ENCODE measurements at places on chromosomes 4 and X.

- DNase-seq, result no peak
Measured at GRCh38 chr4:183912585-183912984, 7.5 kb downstream of the STOX2 start.

GRCh38 chrX:18893536-18893935 lies 90.4 kb downstream of the PHKA2 start:
- DNase-seq, result no peak

DNA sequence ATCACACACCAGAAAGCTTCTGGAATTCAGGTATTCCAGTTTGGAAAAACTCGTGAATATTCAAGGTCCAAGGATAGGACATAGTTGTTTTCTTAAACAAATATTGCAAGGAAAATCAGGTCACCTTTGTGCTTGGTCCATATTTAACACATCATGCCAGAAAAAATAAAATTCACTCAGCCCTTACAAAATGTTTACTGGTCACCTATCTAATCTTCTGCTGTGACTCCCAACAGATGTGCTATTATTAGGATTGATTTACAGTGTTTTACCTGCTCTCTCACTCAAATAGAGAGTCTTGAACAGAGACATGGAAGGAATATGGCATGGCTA lies 9.5 kb downstream of the CSN3 start:
- no peak for DNase-seq

DNA sequence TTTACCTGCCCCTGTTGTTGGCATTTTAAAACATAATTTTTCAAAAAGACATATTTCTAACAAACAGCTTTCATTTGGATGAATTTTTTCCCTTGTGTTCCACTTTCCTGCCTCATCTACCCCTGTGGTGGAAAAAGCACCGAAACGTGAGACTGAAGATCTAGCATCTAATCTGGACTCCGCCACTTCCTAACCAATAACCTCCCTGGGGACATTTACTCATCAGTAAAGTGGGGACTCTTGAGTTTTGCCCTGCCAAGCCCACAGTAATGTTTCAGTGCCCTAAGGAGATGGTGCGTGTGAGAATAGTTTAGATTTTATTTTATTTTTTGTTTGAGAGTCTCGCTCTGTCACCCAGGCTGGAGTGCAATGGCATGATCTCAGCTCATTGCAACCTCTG lies 56.7 kb downstream of the ADGRG2 start:
- no peak for DNase-seq

DNA sequence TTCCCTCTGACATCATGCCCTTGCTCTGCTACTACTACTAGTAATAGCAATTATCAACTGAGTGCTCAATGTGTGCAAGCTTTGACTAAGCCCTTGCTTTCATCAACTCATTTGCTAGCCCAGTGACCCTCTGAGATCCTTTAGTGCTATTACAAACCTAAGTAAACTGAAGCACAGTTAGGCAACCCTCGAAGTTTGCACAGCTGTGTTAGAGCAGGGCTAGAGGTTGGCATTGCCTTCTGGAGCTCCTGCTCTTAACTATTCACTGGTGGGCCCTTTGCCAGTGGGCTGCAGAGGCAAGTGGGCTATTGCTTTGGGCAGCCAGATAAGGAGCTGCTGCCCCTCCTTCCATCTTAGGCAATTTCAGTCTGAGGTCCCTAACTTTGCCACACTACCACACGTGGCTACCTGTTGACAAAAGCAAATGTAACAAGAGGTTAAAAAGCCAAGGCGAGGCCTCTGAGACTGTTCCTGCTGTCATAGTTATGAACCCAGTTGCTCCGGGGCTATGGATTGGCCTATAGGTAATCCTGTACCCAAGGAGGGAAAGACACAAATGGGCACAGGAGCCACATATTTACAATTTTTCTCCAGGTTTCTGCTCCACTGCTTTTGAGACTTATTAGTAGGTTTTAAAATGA lies 41.5 kb upstream of the ANKRD50 start:
- no peak for DNase-seq

DNA sequence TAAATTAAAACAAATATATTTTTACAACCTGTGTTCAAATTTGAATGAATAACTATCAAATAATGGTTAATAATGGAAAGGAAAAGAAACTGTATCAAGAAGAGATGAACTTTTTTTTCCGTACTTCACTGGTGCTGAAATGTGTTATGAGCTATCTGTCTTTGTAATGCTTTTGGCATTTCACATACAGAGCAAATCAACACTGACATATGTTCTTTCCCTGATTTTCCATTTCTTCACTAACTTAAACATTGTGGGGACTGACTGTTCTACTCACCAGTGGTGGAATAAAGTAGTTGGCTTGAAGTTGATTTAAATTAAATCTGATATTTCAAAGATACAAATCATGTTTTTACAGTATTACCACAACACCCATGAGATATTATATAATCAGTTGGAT lies 304.0 kb upstream of the BMP3 start:
- DNase-seq, result no peak

DNA sequence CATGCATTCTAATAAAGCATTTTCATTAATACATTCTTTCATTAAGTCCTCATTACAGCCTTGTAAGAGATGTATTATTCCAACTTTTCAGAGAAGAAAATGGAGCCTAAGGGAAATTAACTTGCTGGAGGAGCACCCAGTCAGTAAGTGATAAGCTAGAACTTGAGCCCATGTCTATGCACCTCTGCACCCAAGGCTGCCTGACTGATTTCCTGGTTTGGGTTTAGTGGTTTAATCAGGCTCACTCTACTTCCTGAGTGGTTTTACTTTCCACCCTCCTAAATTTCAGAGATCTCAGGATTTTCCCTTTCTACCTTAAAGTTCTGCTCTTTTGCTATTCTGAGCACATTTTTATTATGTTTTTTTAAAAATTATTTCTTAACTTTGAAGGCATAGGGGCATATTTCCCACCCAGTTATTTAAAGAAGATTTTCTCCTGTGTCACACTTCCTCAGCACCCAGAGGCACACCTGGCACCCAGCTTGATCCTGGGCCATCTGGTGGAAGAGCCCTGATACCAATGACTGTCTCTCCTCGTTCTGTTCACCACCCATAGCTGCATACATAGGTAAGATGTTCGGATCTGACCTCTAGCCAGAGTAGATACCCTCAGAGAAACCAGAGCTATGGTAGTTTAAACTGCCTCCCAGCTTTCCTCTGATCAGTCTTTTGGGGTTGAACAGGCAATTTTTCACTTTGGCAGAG lies 10.4 kb downstream of the CORIN start:
- DNase-seq, result no peak

- no peak for DNase-seq
Measured at GRCh38 chr4:80711956-80712355, 318.6 kb upstream of the BMP3 start.

DNA sequence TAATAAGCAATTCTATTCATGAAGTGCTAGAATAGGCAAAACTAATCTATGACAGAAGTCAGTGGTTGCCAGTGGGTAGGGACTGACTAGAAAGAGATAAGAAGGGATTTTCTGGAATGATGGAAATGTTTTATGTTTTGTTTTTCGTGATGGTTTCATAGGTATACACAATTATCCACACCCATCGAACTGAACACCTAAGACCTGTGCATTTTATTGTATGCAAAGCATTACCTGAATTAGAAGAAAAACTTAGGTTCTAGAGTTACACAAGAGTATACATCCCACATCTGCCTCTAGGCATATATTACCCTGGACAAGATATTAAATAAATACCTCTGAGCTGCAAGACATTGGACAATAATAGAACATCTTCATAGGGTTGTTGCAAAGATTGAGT lies 205.2 kb downstream of the SOWAHB start:
- no peak for DNase-seq

DNA sequence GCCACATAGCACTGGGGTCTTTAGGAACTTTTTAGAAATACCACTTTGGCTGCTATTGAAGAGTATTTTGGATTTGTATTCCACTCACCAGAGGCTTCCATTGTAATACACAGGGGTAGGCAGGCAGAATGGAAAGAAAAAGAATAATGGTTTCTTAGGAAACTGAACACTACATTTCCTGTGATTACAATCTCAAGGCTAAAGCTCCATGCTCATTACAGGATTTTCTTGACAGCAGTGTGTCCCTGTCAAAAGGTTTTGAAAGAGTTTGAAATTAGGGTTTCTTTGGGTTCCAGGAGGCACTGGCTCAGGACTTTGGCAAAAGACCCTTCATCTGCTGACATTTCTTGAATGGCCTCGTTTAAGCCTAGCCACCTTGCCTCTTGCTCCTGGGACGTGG lies 74.8 kb upstream of the STIM2 start:
- DNase-seq, result no peak

DNA sequence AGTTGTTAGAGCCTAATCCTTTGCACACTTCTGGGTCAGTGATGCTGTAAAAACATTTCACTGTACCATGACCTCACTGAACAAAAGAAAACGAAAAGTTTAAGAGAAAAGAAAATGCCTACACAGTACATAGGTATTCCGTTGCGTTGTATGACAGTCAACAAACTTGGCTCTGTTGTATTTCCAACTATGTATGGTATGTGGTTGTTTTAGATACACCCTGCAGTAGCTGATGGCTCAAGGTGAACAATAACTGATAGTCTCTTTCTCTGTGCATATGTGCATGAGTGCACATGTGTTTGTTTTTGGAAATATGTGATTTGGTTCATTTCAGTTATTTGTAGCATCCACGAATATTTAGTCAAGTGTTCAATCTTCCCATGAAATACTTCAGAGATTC lies 176.0 kb downstream of the BMPR1B start:
- no peak for DNase-seq

DNA sequence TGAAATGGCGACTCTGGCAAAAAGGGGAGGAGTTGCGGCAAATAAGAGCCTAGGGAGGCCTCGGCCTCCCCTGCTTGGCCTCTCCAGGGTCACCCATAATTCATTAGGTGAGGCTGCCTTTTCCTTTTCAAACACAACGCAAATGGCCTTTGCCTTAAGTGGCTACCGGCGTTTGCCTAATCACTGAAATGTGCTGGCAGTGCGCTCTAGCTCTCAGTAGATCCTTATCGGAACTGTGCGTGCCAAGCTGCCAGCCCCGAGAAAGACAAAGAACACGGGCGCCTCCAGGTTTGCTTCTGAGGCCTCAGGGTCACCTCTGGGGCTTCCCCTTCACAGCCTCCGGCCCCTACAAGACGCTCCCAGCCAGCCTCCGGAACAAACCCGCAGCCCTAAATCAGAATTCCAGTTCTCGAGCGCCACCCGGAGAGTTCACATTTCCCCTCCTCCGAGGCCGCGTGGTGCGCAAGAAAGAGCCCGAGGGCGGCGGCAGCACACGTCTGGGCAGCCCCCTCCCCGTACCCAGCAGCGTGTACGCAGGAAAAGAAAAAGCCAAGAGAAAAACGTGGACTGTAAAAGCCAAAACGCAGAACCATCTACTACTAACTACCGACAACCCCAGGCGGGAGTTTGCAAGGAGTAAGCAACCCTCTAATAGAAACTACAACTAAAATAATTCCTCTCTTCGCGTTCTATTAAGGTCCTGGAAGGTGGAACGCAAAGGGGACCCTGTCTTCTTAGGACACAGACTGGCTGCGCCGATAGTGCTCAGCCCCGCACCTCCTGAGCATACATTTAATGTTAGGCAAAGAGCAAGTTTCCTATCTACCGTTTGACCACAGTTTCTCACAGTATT lies 76.5 kb upstream of the BCOR start:
- peak; percentile 52 for DNase-seq

GRCh38 chr4:176193938-176194337 lies 1.4 kb downstream of the SPATA4 start:
- DNase-seq, result no peak

- no peak for DNase-seq
Measured at GRCh38 chr4:5079581-5079980, 28.3 kb downstream of the STK32B start.

DNA sequence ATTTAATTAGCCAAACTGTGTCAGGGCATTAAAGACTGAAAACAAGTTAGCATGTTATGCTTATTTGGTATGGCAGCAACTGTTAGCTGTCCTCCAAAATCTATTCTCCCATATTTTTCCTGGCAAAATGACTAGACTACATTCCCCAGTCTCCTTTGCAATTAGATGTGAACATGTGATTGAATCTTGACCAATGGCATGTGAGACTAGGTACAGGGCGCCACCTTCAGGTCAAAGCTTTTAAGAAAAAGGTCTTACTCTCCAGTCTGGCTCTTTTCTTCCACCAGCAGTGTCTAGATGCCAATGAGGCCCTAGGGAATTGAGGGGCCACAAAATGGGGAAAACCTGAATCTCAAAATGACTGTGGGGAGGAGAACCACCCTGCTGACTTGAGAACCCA lies 408.2 kb downstream of the SMARCA1 start:
- no peak for DNase-seq

DNA sequence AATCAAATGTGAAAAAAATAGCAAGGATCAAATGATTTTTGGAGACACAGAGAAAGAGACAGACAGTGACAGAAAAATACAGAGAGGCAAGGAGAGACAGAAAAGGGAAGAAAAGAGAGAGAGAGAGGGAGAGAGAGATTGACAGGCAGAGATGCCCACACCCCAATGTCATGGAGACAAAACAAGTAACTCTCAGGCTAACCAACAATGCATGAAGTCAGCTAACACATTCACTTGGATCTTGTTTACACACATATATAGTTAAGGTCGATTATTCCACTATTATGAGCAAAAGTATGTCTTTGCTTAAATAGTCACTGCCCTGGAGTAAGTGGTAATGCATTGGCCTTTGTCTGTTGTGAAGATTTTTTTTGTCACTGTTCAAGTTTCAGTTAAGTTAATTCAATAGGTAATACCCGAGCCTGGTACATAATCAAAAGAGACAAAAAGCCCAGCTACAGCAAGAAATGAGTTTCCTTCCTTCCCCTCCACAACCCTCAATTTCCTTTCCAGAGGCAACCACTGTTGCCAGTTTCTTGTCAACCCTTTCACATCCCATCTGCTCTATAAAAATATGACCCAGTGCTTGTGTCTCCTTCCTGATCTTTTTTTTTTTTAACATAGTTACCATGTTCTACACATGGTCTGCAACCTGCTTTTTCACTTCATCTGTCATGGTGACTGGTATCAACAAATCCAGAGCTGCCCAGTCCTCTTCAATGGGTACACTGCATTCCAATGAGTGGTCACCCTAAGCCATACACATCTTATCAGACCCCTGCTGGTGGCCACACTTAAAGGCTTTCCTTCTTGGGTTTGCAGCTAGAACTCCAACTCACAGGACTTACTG lies 52.1 kb downstream of the PROM1 start:
- no peak for DNase-seq

GRCh38 chr4:127410201-127410600 lies 222.6 kb upstream of the INTU start:
- no peak for DNase-seq

- no peak for DNase-seq
Measured at GRCh38 chr4:94588896-94589693, 137.4 kb downstream of the PDLIM5 start.

DNA sequence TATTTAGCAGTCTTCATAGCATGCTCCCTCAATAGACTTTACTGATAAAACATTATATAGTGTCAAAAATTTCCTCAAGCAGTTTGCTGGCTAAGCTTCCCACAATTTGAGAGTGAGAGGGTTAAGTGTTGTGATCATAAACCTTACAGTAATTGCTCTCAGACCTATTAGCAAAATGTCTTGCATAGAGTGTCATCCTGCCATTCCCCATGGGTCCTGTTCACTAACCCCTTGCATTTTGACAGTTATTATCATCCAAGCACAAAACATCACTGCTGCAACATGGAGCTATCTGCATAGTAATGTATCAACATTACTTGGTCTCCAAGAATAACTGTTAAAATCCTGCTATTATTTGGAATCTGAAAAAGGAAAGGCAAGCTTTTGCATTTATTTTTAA lies 196.1 kb upstream of the GK2 start:
- no peak for DNase-seq

All from stimulated activated CD4-positive, alpha-beta T cell treated with anti-CD3 and anti-CD28 coated beads, Interleukin-15, amount 100 ng/mL, for 1 hour (primary cell).